Parietal lobe (tissue), 2 donors: ENCODE measurements at places on chromosomes 5 and 9. TPM values are rescaled to one million over a fixed set of nuclear protein-coding genes. Genes with fewer than 3 reads are reported as not detected.

Gene ASS1
- total RNA-seq = 6.9 TPM

Gene SNAPC4
- 12.2 TPM for total RNA-seq

Gene KCTD16
- 28.5 TPM for total RNA-seq

Gene NSG2
- 497 TPM for total RNA-seq

Gene UBE2QL1
- total RNA-seq = 52.3 TPM

Gene STPG3
- total RNA-seq = not detected

Gene DPM2
- 13.5 TPM for total RNA-seq

Gene SPRY4
- 9.7 TPM for total RNA-seq

Gene BTNL3
- not detected for total RNA-seq

Gene CAVIN4
- total RNA-seq = 20.7 TPM

Gene IFNB1
- not detected for total RNA-seq

Gene KIF4B
- 0.63 TPM for total RNA-seq

Gene PCA3
- total RNA-seq = 1.6 TPM

Gene ZNF879
- 21.3 TPM for total RNA-seq

Gene TNC
- total RNA-seq = 101 TPM

Gene FST
- total RNA-seq = 2.2 TPM

Gene IFNA2
- total RNA-seq = not detected

Gene RFESD
- 2.5 TPM for total RNA-seq

Gene REEP2
- total RNA-seq = 88.3 TPM

Gene MLANA
- not detected for total RNA-seq

Gene C5orf63
- 10.0 TPM for total RNA-seq

Gene MRPS2
- 16.0 TPM for total RNA-seq

Gene TAS2R1
- 0.31 TPM for total RNA-seq

Gene C9
- not detected for total RNA-seq

Gene ZDHHC12
- total RNA-seq = 3.1 TPM

Gene COL5A1
- 3.4 TPM for total RNA-seq

Gene WDR5
- 23.2 TPM for total RNA-seq

Gene NUTM2G
- not detected for total RNA-seq

Gene PIP5K1B
- total RNA-seq = 7.8 TPM

Gene FCN2
- not detected for total RNA-seq

Gene SH3TC2
- total RNA-seq = 1.6 TPM

Gene GABRB2
- total RNA-seq = 77.0 TPM

Gene PGM5
- total RNA-seq = 1.6 TPM

Gene CXCL14
- 7.8 TPM for total RNA-seq

Gene TAF11L5
- not detected for total RNA-seq

Gene KIF24
- total RNA-seq = 4.1 TPM

Gene RABEPK
- total RNA-seq = 18.5 TPM

Gene NUP188
- 68.9 TPM for total RNA-seq

Gene FOXD1
- total RNA-seq = 0.31 TPM

Gene CD14
- total RNA-seq = 3.8 TPM

Gene PRPF4
- total RNA-seq = 26.0 TPM

Gene TCF7
- 1.6 TPM for total RNA-seq

Gene OLFML2A
- total RNA-seq = 1.6 TPM

Gene N4BP3
- 9.7 TPM for total RNA-seq

Gene LCN1
- total RNA-seq = not detected

Gene MORN5
- total RNA-seq = not detected

Gene CFAP90
- total RNA-seq = 2.8 TPM

Gene GARIN3
- total RNA-seq = not detected

Gene ARSI
- total RNA-seq = not detected

Gene BAAT
- total RNA-seq = 0.31 TPM

Gene SLU7
- total RNA-seq = 58.2 TPM

Gene SLC45A2
- total RNA-seq = 2.5 TPM

Gene COMMD10
- total RNA-seq = 26.3 TPM

Gene PFN3
- total RNA-seq = 1.6 TPM

Gene TMEM215
- total RNA-seq = 0.31 TPM

Gene PAEP
- not detected for total RNA-seq

Gene LCN9
- total RNA-seq = not detected

Gene C9orf85
- total RNA-seq = 20.3 TPM

Gene ST8SIA4
- total RNA-seq = 44.1 TPM
